Common myeloid progenitor, CD34-positive (primary cell): ENCODE measurements at places on chromosomes 3 and 15.

DNA sequence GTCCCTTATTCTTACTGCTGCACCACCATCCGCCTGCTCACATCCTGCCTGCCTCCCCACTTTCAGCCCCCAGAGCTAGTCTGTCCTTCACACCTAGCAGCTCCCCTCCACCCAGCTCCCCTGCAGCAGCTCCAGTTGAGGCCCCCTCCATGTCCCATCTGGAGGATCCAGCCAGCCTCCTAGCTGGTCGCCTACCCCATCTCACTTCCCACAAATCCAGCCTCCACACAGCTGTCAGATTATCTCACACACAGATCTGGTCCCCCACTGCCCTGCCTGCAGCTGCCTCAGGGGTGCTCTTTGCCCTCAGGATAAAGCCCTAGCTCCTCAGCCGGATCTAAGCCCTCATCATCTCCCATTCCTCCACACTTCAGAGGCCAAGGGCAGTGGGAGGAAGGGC lies 8.8 kb upstream of the SEMA7A start:
- DNase-seq, result no peak

- no peak for DNase-seq
Observed at GRCh38 chr15:29838352-29839010, 16.2 kb upstream of the TJP1 start.

DNA sequence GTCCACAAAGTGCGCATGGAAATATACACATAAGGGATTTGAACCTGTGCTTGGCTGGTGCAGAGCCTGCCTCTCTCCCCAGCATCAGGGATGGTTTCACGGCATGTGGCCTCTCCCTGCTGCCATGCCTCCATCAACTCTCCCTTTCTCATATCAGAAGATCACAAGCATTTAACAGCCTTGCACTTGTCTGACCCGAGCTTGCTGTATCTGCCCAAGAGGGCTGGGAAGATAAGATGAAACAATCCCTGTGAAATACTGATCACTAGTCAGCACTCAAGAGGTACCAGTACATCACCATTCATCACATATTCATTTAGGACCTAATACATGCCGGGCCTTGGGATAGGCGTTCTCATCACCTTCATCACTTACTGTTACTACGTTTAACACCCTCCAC lies 107.6 kb upstream of the ARHGEF3 start:
- no peak for DNase-seq

DNA sequence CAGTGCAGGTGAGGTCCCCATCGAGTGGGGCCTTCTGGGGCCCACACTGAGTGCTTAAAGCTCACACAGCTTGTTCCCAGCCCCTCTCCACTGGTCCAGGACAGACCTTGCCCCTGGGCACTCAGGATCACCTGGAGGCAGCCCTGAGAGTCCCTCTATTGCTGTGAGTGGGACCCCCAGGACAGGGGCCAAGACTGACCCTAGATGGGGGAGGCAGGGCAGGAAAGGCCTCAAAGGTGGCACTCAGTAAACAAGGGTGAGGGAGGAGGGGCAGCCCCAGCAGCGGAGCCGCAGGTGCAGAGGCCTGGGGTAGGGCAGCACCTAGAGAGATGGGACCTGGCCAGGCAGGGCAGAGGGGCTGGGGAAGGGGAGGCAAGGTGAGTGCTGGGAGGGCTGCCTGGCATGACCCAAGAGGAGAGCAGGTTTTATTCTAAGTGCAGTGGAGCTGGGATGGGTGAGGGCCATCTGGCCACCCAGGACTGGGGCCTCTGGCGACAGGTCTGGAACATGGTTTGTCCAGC lies 27.9 kb downstream of the CFAP100 start:
- DNase-seq, result no peak

DNA sequence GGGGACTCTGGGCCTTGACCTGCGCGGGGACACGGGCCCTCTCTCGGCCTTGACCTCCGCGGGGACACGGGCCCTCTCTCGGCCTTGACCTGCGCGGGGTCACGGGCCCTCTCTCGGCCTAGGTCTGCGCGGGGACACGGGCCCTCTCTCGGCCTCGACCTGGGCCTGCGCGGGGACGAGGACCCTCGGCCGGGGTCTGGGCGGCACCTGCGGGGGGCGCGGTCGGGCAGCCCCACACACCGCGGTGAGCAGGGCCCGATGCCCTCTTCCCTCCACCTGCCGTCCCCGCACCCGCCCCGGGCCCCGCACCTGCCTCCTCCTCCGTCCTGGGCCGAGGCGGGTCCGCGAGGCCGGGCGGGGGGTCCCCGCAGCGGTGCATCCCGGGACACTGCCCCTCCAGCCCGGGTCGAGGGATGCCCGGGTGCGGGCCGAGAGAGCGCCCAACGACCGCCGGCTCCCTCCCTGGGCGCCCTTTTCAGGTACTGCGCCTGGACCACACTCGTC lies 15.6 kb upstream of the CERS3 start:
- no peak for DNase-seq

DNA sequence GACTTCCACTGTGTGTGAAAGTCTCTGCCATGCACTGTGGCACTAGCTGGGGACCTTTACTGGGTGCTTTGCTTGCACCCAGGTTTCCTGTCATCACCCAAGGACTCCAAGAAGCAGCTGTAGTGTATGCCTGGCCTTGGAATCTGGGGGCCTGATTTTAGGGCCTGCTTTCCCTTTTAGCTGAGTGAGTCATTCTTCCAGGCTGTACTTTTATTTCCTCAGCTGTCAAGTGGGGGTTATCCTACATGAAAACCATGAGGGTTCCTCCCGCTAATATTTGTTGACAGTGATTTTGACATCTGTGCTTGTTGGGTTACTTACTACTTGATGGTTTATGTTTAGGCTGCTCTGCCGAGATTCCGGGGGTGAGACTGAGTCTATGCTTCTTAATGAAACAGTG lies 18.5 kb downstream of the GORASP1 start:
- no peak for DNase-seq

- peak; percentile 64 for DNase-seq
Observed at GRCh38 chr15:33086500-33087121, 107.9 kb downstream of the FMN1 start.

- no peak for DNase-seq
Observed at GRCh38 chr15:44096596-44096995, 98.5 kb downstream of the FRMD5 start.

GRCh38 chr3:160157321-160157720 lies 67.9 kb upstream of the C3orf80 start:
- no peak for DNase-seq

- DNase-seq, result peak; percentile 30
Observed at GRCh38 chr3:119883461-119884160, 101.7 kb downstream of the NR1I2 start.
